ENCODE measurements at places on chromosomes 16 and 17.

DNA sequence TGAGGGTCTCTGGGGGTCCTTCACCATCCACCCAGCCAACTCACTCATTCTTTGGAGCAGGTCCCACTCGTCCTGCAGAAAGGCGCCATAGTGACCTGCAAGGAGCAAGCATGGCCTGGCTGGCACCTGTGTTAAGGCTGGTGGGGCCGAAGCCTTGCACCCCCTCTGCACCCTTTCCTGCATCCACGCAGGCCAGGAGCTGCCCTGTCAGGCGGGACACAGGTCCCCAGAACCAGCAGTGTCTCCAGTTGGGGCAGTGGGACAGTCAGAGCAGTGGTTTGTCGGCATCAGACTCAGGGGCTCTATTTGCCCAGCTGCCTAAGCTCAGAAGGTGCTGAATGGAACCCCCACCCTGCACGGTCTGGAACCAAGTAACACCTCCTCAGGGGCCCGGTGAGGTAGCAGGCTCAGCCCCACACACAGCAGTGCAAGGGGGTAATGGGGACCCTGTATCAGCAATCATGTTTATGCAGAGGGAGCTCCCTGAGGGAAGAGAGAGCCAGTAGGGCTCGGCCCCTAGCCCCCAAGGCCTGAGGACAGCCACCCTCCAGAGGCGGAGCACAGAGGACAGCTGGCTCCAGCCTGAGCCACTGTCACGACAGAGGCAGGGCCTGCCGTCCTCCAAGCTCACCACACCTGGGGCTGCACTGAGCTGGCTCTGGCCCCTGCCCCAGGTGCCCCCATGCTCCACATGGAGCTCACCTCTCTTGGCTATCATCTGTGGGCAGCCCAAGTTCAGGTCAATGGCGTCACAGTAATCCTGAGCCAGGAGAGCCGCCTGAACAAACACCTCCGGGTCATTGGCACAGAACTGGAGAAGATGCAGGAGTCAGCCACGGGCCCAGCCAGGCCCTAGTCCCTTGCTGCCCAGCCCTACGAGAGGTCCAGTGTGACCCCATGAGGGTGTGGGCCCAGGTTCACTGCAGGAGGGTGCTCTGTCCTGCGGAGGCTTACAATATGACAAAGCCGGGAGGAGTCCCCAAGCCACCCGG, 1.9 kb downstream of the DUS1L start:
- DNase-seq = no peak

DNA sequence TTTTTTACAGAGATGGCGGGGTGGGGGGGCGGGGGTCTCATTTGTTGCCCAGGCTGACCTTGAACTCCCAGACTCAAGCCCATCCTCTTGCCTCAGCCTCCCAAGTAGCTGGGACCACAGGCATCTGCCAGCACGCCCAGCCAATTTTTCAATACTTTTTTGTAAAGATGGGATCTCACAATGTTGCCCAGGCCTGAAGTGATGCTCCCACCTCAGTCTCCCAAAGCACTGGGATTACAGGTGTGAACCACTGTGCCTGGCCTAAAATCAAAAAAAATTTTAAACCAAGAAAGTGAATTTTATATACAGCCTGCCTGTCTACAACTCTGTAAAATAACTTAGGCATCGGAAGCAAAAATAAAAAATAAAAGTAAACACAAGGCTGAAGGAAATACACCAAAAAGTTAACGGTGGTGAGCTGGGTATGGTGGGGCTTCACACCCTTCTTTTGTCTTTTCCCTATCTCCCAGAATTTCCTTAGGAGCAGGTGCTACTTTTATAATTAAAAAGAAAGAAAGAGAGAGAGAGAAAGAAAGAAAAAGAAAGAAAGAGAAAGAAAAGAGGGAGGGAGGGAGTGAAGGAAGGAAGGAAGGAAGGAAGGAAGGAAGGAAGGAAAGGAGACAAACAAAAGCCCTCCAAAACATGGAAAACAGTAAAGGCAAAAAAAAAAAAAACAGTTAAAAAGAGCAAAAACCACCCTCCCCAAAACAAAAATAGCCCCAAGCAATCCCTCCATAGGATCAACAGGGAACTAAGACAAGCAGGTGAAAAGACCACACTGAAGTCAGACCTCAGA, 51.4 kb downstream of the TBC1D16 start:
- DNase-seq = no peak

DNA sequence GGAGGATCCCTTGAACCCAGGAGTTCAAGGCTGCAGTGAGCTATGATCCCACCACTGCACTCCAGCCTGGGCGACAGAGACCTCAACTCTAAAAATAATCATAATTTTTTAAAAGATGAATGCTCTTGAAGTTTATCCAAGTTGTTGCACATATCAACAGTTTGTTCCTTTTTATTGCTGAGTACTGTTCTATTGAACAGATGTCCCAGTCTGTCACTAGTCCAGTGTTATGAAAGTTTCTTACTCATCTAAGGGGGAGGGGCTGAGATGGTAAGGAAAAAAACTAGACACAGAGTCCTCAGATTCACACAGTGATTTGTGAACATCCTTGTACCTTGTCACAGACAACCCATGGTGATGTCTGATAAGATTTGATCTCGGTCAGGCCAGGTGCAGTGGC, 3.9 kb downstream of the ACAP1 start:
- DNase-seq = no peak

DNA sequence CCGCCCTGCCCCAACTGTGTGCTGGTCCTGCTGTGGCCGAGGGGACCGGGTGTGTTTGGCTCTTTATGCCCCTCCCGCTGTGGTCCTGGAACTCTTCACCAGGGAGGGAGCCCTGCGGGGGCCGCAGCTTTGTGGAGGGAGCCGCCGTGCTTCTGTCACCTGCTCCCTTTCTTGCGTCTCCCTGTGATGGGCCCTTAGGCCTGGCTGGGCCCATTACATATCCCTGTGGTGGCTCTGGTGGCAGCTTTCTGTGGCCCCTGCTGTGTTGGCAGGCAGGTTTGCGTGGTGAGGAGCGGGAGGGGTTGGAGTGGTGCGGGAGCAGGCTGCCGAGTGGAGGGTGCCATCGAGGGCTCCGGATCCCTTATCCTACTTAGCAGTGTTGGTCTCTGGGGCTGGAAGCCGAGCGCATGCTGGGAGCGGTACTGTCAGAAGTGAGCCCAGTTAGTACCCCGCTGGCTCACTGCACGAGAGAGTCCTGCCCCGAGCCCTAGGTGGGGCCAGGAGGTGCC, 60.4 kb downstream of the PDPK1 start:
- no peak for DNase-seq

DNA sequence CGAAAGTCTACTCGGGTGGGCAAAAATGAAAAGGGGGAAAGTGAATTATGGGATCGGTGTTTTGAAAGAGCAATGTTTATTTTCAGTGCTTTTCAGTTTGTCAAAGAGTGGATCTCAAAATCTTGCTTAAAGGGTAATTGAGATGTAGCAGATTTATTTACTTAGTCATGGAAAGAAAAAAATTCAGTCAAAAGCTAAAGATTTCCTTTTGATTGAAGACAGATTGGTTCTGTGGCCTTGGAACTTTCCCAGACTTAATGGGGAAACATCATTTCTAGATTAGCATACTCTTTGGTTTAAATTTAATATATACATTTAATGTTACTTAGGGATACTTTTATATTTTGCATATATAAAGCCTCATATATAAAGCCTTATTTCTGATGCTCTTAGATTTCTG, 20.6 kb downstream of the PRKAR1A start:
- no peak for DNase-seq

DNA sequence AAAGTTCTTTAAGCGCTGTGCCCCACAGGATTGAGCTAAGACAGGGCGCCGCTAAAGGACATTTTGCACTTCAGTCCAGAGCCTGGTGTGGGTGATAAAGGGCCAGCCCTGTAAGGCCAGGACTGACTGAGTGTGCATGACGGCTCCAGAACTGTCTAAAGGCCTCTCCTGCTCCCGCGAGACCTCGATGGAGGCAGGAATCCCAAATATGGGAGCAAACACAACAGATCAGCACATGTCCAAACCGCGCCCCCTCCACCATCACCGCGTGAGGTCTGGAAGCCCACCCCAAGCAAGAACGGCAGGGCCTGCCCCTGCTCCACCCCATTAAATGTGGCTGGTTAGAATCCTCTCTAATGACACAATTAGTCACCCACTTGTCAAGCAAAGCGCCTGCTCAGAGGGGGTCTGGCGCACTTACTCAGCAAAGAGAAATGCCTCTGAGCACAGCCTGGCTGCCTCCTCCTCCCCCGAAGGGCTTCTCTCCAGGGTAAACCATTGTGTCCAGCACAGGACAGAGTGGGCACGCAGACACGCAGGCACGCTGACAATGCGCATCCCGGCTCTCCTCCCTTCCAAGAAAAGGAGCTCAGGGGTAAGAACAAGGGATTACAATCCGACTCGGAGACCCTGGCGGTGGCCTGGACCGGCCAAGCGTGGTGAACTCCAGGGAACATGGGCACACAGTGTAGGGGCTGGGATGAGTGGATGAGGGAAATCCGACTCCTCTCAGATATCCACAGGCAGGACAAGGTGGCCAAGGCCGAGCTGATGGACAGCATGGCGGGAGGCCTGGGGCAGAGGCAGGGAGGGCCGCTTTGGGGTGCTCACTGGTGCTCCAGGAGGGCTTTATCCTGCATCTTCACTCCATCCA, 1.5 kb downstream of the MXRA7 start:
- DNase-seq = no peak

GRCh38 chr17:42359133-42359532, 29.1 kb downstream of the STAT3 start:
- DNase-seq = no peak

DNA sequence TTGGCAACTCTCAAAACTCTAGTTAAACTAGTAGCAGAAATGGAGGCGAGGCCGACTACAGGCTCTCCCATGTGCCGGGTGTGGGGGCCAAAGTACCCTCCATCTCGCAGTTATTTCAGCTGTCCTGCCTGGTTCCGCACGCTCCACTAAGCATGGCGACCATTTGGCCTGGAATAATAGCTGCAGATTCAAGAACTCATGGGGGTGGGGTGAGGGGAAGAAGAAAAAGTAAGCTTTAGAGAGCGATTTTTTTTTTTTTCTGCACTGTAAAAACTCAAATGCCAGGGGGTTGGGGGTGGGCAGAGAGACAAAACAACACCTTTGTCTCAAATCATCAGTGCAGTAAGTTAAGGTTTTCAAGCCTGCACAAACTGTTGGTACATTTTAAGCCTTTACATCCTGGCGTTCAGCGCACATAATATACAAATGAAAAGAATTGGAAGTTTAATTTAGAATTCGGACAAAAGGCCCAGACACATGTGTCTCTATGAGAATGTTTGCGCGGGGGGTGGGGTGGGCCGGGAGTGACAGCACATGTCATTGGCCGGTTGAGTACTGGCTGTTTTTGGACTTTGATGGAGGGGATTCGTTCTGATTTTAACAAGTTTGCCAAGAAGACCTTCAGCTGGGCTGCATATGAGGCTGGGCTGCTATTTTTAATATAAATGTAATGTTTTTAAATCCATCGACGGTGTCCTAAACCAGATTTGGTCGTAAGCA, 694.7 kb upstream of the SALL1 start:
- no peak for DNase-seq

- DNase-seq = no peak
Observed at GRCh38 chr17:61508912-61509311, 56.7 kb downstream of the TBX4 start.

DNA sequence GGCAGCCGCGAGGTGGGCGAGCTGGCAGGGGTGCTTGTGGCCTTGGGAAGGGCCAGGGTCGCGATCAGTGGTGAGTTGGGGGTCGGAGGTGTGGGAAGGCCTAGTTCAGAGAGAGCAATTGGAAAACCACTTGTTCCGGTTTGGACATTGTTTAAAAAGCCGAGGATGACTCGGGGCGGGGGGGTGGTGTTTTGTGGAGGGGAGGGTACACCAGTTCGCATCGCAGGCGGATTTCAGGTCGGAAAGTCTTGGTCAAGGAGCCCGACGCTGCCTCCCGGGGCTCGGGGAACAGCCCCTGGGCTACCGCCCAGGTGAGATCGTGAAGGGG, 66.4 kb downstream of the KPNA2 start:
- DNase-seq = no peak

- DNase-seq = no peak
Observed at GRCh38 chr17:49104511-49105074, 28.0 kb upstream of the B4GALNT2 start.

- DNase-seq = no peak
Observed at GRCh38 chr17:64950871-64951270, 31.6 kb upstream of the LRRC37A3 start.

- DNase-seq = no peak
Observed at GRCh38 chr17:29866746-29867404, 63.2 kb downstream of the SSH2 start.

DNA sequence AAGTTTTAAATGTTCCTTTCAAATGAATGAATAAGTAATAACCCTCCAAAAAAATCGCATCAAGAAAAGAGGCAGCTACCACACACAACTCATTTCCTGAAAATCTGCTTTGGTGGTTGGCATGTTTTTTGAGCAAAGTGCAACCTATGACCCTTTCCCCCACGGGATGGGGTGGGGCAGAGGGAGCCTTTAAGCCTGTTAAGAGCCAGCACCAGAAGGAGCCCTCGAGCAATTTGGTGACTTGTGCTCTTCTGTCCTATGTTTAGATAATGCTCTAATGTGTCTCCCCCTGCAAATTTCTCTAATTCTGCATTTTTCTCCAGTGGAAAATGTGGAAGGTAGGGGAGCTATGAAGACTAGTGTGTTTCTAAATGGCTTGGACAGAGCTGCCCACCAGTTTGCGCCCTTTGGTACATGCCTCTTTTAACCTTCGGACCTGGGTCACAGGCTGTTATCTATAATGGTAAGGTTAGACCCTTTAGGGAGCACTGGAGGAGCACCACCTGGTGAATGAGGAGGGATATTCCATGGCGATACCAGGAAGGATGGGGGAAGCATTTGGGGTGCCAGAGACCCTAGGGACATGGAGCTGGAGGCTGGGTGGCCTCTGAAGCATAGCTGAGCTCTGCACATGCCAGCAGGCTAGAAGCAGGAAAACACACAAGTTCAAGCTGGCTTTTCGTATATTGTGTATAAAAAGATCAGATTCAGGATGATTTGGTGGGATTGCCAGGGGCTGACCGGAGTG, 1.6 kb downstream of the PYCARD start:
- no peak for DNase-seq

GRCh38 chr16:4695473-4696171, 2.3 kb downstream of the NUDT16L1 start:
- no peak for DNase-seq

GRCh38 chr16:27549464-27549745, 308 bp downstream of the GTF3C1 start:
- DNase-seq = no peak

DNA sequence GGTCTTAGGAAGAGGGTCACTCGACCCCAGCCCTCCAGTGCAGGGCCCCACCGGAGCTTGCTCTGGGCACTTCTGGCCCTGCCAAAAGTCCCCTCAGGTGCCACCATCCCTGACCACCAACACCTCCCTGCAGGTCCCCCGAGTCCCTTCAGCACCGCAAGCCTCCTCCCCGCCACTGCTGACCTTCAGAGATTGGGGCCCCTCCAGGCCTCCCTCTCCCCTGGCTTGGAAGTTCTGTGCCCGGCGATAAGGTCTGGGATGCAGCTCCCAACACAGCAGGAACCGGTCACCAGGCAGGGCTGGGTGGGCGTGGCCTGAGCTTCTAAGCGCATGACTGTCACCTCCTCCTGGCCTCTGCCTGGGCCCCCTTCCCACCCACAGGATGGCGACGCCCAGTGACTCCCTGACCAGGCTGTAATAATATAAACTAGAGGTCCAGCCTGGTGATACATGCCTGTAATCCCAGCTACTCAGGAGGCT, 11.2 kb downstream of the PIEZO1 start:
- no peak for DNase-seq
